ENCODE measurements at places on chromosomes 3 and 15.

GRCh38 chr15:68578175-68578979 is 416 bp upstream of the CORO2B start:
- DNase-seq, result no peak

GRCh38 chr3:42347928-42348327 is 62.5 kb downstream of the LYZL4 start:
- DNase-seq, result no peak

GRCh38 chr3:2957115-2957514 is 153.1 kb downstream of the IL5RA start:
- DNase-seq, result no peak

GRCh38 chr3:53324105-53324504 is 23.2 kb downstream of the DCP1A start:
- DNase-seq, result no peak

DNA sequence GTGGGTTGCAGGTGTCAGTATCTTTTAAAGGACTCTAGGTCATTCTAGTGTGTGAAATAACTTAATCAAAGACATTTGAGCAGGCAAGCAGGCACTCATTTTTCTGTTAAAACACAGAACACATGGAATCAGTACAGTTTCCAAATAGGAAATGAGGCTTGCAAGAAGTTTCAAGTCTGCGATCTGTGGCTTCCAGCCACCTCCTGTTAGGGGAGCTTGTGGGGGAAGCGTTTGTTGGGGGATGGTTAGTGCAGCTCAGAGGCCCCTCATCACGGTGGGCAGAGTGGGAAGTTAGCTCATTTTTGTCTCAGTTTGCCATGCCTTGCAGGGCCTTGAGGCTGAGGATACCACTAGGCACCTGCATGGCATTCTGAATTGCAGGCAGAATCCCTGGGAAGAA is 59.9 kb downstream of the SLC6A11 start:
- DNase-seq, result no peak

DNA sequence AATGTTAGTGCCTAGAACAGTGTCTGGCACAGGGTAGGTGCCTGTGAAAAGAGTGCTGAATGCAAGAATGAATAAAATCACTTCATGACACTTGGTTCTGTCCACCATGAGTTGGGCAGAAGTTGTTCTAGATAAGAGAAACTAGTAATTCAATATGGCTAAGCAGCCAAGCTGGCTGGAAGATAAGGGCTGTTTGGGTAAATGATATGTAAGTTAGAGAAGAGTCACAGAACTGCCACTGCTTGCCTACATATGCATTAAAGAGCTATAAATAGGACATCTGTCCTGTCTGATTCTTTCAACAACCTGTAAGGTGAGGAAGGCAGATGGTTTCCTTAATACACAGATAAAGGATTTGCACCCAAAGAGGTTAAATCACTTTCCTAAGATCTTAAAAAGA is 13.1 kb downstream of the MTMR10 start:
- DNase-seq, result no peak

DNA sequence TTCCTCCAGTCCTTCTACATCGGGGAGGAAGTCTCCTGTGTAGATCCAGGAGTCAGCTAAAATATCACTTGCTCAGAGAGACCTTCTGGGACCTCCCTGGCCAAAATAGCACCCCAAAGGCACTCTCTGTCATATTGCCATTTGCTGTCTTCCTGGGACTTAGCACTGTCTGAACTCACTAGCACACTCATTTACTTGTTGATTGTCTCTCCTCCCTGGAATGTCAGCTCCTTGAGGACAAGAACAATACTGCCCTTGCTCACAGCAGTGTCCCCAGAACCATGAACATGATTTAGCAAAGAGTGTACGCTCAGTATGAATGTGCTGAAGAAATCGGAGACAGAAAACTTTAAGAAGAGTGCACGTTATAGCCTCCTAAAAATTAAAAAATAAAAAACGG is 202.9 kb downstream of the STT3B start:
- DNase-seq, result no peak

GRCh38 chr3:52834871-52835501 is at the start of gene MUSTN1:
Gene MUSTN1, minus strand, starts transcription at chr3:52835019. Its CDS starts 71 bp downstream, at chr3:52834948.
- no peak for DNase-seq

DNA sequence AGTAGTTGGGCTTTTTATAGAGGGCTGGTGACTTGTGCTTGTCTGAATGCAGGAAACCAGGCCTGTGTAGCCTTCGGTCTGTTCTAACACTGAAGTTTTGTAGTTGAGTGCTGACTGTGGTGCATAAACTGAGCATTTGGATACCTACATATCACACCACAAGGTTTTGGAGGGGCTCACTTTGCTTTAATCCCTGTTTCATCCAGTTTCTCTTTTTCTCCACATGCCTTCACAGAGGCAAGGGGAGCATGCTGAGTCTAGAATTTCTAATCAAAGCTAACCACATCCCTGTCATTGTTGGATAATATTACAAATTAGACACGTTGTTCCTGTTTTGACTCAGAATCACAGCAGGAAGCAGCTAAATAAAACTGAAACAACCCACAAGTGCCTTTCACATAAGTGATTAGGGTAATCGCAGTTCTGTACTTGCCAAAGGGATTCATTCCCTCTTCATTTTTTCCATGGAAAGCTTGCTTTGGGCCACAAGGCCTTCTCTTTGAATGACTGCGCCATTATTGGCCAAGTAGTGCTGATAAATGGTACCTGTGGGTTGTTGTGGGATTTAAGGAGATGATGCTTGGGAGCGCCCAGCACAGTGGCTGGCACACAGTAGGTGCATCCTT is 48.9 kb downstream of the TGFBR2 start:
- DNase-seq, result no peak

DNA sequence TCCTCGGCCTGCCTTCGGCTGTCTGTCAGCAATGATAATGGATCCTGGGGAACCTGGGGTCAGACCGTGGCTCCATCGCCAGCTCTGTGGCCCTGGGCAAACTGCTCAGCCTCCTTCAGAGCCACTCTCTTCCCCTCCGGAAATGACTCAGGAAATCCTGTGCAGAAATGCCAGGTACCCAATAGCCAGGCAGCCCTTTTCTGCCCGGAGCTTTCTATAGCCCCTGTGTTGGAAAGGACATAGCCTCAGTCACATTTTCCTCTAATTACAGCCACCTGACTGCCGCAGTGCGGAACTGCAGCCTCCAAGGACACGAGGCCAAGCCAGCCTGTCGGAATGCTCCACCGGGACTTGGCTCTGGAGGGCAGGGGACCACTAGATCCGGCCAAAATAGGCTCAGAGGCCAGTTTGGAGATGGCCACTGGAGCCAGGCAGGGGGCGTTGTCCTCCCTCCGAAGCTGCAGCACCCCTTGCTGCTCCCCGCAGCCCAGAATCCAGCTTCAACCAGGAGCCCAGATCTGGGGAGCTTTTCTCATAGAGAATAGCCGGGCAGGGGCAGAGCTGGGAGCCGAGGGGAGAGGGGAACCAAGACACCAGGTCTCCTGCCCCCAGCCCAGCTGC is 11.6 kb upstream of the ZXDC start:
- DNase-seq, result no peak

DNA sequence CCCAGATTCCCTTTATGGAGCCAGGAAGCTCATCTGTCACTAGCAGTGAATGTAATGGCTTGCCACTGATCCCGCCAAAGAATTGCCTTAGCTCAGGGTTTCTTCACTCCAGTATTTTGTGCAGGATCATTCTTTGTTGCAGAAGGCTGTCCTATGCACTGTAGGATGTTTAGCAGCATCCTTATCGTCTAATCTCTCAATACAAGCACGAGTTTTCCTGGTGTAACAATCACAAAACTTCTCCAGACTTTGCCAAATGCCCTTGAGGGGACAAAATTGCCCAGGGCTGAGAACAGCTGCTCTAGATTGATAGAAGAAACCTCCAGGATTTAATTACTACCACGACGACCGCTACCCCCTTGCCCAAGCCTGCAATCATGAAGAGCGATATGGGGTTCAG is 6.8 kb upstream of the SHQ1 start:
- no peak for DNase-seq

DNA sequence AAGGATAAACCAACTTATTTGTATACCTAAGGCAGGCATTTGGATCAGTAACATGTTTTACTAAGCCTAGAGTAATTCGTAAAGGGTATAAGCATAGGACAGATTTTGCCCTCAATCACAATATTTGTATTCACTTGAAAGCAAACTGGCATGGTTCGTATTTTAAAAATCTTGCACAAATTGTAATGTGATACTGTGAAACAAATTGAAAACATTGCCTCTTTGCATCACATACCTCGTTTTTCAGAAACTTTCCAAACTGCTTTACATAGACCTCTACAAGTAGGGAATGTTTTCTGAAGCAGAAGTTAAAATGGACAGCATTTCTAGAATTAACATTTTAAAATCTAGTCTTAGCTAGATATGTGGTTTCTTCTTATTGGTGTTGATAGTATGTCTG is 11.6 kb downstream of the KBTBD8 start:
- DNase-seq, result no peak

DNA sequence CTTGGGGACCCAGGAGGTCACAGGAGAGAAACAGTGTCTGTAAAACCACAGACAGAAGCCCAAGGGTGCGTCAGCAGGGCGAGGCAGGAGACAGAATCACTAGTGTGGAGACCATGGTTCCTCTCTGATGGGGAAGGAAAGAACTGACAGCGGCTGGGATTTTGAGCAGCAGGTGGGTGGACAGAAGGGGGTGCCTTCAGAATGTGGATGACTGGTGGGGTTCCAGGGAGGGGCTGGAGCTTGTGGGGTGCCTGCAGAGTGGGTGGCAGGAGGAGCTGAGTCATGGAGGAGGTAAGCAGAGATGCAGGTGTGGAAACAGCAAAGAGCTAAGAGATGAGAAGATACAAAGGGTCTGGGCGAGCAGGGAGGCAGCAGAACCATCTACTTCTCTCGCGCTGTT is 124.2 kb downstream of the GABRB3 start:
- no peak for DNase-seq

DNA sequence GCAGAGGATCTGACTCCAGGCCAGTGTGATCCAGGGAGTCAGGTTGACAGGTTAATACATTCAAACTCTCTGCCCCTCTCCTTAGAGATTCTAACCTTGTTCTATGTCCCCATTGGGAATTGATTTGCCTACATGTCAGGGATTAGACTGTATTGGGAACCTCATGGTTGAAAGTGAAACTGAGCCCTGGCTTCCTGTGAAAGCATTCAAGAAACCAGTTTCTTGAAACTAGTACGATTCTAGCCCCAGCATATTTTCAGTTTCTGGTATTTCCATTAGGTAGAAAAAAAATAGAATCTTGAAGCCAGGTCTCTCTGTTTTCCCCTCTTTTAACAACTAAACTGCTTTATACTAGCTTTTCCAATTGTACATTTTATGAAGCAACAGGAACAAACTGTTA is 140.4 kb upstream of the ABI3BP start:
- DNase-seq, result no peak

DNA sequence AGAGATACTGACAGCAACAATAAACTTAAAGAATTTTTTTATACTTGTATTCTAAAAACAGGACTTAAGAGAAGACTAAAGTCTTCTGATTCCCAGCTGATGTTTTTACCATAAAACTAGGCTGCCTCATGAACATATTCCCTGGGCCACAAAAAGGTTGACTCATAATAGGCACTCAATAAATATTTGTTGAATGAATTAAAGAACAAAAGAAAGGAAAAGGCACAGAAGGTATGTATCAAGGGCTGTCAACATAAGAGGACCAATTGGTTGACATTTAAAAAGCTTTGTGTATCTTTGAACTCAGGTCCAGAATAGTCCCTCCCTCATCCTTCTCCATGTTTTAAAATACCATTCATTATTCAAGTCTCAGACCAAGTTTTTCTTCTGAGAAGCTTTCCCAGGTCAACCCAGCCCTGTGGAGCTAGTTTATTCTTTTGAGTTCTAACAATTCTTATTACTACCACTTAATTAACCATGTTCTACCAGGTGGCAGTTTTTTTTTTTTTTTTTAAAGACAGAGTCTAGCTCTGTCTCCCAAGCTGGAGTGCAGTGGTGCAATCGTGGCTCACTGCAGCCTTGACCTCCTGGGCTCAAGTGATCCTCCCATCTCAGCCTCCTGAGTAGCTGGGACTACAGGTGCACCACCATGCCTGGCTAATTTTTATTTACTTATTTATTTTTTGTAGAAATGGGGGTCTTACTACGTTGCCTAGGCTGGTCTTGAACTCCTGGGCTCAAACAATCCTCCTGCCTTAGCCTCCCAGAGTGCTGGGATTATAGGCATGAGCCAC is 17.5 kb upstream of the ARHGEF3 start:
- no peak for DNase-seq

DNA sequence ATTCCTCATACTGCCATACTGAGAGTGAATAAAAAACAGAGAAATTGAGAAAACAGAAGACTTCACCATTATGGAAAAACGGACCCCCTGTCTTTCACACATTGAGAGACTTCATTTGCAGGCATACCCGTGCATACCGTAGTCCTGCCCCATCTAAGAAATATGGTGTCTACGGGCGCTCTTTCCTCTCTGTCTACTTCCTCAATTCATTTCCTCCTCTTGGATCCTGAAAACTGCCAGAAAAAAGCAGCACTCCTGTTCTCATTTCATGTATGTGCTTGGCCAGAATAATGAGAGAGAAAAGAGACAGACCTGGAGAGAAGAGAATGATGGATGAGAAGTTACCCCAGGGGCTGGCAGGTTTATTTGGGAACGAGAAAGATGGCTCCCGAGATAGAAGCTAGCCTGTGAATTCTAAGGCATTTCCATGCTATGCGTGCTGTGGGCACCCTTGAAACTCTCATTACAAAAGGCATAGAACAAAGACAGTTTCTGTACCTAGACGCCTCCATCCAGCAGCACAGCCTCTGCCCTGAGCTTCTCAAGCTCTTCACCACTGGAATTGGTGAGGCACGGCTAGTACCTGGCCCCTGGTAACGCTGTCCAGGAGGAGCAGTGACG is 62.5 kb upstream of the EPHB3 start:
- DNase-seq, result no peak

- no peak for DNase-seq
Observed at GRCh38 chr3:150602426-150603152, 532 bp upstream of the SELENOT start.

GRCh38 chr3:128996726-128997125 is 2.9 kb upstream of the CFAP92 start:
- no peak for DNase-seq

GRCh38 chr3:119636891-119637611 is 23.3 kb downstream of the POPDC2 start:
- no peak for DNase-seq

GRCh38 chr3:127667119-127667681 is 5.6 kb upstream of the ABTB1 start:
- DNase-seq, result no peak

DNA sequence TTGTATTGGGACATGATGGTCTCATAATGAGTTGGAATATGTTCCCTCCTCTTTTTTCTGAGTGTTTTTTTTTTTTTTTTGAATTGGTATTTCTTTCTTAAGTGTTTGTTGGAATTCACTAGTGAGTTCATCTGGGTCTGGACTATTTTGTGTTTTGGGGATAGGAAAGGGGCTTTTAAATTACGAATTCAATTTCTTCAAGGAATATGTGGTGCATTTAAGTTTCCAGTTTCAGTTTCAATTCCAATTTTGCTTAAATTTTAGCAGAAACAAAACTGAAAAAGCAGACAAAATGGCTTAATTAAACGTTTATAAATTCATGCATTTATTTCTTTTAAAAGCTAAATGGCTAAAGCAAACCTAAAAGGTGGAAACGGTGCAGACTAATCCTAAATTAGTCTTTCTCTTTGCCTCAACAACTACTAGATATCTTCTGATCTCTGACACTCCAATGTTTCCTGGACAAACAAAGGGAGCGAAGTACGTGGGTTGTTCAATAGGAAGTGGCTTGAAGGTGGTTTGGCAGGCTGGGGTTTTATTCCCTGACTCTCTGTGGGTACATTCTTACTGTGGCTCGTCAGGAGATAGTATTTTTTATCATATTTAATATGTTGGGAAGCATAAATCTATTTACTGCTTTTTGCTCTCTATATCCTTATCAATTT is 50.0 kb upstream of the CORO2B start:
- DNase-seq, result no peak

Data from activated effector memory CD4-positive, alpha-beta T cell treated with Interleukin-2 at 50 U/mL for 16 hours (primary cell).